ENCODE measurements at places on chromosomes 1 and 21. TPM values are rescaled to one million over a fixed set of nuclear protein-coding genes. Genes with fewer than 3 reads are reported as not detected.
A peak's percentile ranks its signal among the peaks of the same experiment; 100 is the strongest.

- DNase-seq = no peak
Measured at GRCh38 chr1:90731382-90732050, 14.4 kb upstream of the BARHL2 start.

DNA sequence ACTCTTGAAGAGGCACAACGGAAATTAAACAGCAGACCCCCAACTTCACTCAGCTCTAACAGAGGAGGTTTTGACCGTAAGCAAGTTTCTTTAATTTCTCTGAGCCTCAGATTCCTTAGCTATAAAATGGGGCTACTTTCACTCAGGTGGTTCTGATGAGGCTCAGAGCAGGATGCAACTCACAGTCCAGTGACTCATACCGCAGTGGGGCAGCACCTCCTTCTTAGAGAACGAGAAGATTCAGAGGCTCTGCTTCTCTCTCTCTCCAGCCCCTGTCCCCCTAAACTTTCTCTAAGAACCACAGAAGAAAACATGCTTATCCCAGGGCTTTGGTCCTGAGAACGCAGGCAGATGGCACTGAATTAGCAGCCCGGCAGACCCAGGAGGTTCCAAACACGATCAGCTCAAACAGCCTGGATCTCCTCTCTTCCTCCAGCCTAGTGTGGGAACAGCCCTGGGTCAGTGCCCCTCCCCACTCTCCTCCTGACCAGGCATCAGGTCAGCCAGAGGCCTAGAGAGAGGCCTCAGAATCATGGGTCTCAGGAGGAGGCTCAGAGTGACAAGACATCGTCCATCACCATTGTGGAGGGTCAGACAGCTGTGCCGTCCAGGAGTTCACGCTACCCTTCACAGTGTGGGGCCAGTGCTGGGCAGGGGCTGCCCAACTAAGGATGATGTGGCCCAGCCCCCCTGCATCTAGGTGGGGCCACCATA is 433.0 kb downstream of the PTPRU start:
- DNase-seq = no peak

DNA sequence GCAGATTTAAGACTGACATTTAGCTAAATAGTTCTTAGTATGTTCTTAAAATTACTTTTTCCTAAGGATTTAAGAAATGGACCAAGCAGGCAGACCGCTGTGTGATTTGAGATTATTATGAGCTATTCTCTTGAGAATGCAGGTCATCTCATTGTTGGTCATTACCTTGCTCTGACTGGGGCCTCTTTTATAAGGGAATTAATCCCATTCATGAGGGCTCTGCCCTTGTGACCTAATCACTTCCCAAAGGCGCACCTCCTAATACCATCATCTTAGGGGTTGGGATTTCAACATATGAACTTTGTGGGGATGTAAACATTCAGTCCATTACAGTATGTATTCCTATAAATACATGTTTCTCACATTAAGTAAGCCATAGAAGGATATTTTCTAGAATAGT is 24.2 kb downstream of the OSBPL9 start:
- no peak for DNase-seq

DNA sequence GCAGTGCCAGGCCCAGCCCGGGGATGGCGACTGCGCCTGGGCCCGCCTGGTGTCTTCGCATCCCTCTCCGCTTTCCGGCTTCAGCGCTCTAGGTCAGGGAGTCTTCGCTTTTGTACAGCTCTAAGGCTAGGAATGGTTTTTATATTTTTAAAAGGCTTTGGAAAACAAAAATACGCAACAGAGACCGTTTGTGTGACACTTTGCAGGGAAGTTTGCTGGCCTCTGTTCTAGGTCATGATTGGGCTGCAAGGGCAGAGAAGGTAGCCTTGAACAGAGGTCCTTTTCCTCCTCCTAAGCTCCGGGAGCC is 719 bp downstream of the SOD1 start:
- DNase-seq = peak; percentile 4

DNA sequence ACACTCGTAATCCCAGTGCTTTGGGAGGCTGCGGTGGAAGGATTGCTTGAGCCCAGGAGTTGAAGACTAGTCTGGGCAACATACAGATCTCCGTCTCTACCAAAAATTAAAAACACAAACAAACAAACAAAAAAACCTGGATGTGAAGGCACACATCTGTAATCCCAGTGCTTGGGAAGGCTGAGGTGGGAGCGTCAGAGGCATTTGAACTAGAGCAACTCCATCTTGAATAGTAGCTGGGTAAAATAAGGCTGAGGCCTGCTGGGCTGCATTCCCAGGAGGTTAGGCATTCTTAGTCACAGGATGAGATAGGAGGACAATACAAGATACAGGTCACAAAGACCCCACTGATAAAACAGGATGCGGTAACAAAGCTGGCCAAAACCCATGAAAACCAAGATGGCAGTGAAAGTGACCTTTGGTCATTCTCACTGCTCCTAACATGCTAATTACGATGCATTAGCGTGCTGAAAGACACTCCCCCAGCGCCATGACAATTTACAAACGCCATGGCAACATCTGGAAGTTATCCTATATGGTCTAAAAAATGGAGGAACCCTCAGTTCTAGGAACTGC is 33.2 kb upstream of the RD3 start:
- DNase-seq = no peak

GRCh38 chr1:182917378-182917777 is 35.6 kb downstream of the SHCBP1L start:
- DNase-seq = no peak

DNA sequence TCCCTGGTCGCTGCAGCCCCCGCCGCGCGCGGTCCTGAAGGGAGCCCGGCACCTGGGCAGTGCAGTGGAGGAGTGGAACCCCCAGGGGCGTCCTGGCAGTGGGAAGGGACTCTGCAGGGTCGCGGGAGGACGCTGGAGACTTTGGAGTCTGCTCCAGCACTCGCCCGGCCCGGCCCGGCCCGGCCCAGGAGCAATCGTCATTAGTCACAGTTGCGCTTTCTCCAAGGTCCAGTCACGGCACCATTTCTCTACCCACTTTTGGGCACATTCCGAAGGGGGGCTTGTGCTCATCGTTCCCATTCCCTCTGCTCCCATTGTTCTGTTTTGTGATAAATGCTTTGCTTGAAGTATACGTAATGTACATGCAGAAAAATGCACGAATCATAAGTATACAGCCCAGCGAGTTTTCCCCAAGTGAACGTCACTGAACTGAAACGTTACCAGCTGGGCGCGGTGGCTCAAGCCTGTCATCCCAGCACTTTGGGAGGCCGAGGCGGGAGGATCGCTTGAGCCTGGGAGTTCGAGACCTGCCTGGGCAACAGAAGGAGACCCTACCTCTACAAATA is 999 bp downstream of the THAP3 start:
- peak; percentile 34 for DNase-seq

DNA sequence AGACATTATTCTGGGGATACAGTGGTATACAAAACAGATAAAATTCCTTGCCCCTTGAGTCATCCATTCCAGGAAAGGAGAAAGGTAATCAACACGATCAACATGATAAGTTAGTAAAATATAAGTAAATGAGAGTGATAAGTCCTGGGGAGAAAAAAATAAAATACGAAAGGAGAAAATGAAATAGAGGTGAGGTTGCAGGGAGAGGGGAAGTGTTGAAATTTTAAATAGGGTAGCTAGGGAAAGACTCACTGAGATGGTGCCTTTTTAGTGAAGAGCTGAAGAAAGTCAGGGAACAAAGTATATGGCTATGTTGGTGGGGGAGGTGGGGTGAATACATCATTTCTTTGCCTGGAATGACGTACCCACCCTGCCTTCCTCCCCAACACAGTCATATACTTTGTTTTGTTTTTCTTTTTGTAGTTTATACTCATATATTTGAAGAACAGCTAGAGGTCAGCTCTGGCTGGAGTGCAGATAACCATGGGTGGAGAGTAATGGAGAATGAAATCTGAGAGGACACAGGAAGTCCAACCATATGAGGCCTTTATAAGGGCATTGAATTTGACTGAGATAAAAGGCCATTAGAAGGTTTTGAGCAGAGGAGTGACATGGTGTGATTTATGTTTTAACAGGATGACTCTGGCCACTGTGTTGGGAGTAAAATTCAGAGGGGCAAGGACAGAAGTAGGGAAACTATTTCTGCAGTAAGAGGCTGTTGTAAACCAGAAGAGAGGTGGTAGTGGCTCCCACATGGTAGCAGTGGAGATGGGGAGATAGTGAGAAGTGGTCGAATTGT is 54.8 kb downstream of the OSBPL9 start:
- DNase-seq = no peak

GRCh38 chr21:46153247-46154154 is 1.9 kb downstream of the FTCD start:
- peak; percentile 52 for DNase-seq

DNA sequence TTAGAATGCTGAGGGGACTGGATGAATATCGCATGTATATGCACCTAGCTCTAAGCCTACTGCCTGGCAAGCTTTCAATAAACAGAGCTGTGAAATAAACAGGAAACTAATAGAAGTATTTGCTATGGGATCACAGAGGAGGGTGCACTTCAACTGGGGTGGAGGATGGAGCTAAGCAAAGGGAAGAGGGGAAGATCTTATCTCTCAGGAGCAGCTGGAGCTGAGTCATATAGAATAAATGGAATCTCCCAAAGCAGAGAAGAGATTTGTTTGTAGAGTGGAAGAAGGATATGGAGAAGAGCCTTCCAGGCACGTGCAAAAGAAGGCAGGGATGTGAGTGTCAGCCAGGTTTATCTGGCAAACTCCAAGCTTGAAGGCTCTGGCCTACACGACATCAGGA is 17.0 kb upstream of the KCNA10 start:
- no peak for DNase-seq

The SLC22A15 gene
- total RNA-seq = 1.4 TPM

The KRTAP12-2 gene
- not detected for total RNA-seq

The MFAP2 gene
- total RNA-seq = 1.4 TPM

The SPRR1A gene
- total RNA-seq = not detected

The TFAP2E gene
- total RNA-seq = 1.3 TPM

The KIF21B gene
- total RNA-seq = 0.74 TPM

The OR10J1 gene
- total RNA-seq = not detected

The ADORA3 gene
- total RNA-seq = not detected

Data from SK-MEL-5 (cell line).